ENCODE measurements at places on chromosomes 1 and 21.

DNA sequence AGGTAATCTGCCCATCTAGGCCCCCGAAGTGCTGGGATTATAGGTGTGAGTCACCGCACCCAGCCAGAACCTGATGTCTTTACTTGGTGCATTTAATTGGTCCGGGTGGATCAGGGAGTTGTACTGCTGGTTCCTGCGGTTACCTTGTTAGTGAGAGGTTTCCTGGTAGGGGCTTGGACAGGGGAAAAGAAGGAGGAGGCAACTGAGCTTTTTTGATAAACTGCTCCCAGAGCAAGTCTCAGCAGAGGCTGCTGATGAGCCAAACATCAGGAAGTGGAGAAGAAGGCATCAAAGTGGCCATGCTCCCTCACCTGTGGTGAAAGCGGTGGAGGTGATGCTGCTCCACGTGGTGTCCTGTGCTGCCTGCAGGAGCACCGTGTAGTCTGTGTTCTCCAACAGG is 161.5 kb upstream of the KIAA0040 start:
- DNase-seq: no peak

- no peak for DNase-seq
These were observed 92.9 kb upstream of the IVNS1ABP start for GRCh38 chr1:185409763-185410528.

- no peak for DNase-seq
These were observed 25.6 kb downstream of the SLX9 start for GRCh38 chr21:44965251-44966022.

DNA sequence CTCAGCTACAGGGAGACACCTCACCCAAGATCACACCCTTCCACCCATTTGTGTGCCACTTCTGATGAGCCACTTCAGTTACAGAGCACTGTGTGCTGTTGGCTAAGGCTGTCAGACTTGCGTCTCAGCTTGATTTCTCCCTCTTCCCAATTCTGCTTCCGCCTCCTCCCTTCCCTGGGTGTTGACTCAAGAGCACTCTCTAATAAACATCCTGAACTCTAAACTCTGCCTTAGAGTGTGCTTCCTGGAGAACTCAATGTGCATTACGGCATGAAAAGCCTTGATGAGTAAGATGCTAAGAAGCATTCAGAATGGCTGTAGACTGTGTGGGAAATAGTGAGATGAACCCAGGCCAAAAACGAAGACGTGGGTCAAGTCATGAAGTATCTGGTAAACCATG is 54.9 kb upstream of the S1PR1 start:
- no peak for DNase-seq

GRCh38 chr1:246107516-246108277 is 399.4 kb downstream of the SMYD3 start:
- DNase-seq: no peak

GRCh38 chr1:204511366-204511765 is 4.8 kb upstream of the MDM4 start:
- no peak for DNase-seq

GRCh38 chr21:35268817-35269216 is 219.7 kb upstream of the RUNX1 start:
- DNase-seq: no peak

DNA sequence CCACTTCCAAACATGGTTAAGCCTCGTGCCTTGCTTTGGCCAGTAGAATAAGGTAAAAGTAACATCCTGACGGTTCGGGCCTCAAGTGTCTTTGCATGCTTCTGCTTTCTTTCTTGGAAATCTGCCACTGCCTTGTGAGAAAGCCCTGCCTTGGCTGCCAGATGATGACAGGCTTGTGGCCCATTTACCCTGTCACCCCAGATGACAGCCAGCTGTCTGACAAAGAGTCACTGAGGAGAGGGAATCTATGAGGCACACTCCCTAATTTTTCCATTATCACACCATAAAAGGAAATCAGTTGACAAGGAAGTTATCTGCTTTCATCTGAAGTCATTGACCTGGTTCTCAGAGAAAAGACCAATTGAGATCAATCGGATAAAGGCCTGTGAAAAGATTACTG is 199.8 kb downstream of the USH2A start:
- no peak for DNase-seq

DNA sequence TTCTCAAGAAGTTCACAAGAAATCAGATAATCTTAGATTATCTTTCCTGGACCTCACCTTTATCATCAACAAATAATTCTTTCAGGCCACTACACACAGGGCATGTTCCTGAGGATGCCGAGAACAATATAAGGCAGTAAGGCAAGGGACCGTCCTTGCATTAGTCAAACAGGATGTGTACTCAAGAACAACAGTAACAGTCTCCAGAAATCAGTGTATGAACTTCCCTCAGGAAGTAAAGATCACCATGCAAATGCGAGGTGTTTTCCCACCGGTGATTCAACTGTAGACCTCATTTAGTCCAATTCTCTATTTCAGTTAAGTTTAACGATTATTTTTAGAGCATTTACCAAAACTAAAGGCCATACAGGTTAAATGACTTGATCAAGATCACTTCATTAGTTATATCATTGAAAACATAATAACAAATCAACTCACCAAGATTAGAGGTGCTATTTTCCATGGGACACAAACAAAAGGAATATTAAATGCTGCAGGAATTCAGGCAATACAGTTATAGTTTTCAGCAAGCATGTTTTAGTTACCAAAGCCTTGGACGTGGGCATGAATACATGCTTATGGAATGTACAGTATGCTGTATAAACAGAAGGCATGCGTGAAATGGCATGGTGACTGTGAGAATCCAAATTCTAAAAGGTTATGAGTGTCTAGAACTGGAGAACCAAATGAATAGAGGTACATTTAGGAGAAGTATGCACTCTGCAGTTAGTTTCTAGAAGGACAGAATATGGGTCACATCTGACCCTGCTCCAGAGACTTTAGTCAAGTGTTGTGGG is 145.2 kb downstream of the TNR start:
- no peak for DNase-seq

GRCh38 chr1:91876781-91877573 is 9.0 kb downstream of the TGFBR3 start:
- DNase-seq: no peak

GRCh38 chr1:183898001-183898396 is 93.1 kb downstream of the RGL1 start:
- DNase-seq: no peak

- DNase-seq: no peak
These were observed 45.4 kb upstream of the ATP1B1 start for GRCh38 chr1:169060919-169061639.

GRCh38 chr1:93958726-93959100 is 49.5 kb upstream of the GCLM start:
- DNase-seq: no peak

DNA sequence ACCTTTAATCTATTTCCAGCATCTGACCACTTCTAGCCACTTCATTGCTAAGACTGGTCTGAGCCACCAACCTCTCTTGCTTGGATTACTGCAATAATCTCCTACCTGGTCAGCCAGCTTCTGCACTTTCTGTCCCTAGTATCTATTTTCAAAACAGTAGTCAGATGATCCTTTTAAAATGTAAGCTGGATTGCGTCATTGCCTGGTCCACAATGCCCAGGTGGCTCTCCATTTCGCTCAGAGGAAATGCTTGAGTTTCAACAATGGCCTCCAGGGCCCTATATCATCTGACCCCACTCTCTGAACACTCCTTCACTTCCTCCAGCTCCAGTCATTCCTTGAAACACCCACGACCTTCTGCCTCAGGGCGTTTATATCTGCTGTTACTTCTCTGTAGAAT is 2.3 kb downstream of the FYB2 start:
- DNase-seq: no peak

DNA sequence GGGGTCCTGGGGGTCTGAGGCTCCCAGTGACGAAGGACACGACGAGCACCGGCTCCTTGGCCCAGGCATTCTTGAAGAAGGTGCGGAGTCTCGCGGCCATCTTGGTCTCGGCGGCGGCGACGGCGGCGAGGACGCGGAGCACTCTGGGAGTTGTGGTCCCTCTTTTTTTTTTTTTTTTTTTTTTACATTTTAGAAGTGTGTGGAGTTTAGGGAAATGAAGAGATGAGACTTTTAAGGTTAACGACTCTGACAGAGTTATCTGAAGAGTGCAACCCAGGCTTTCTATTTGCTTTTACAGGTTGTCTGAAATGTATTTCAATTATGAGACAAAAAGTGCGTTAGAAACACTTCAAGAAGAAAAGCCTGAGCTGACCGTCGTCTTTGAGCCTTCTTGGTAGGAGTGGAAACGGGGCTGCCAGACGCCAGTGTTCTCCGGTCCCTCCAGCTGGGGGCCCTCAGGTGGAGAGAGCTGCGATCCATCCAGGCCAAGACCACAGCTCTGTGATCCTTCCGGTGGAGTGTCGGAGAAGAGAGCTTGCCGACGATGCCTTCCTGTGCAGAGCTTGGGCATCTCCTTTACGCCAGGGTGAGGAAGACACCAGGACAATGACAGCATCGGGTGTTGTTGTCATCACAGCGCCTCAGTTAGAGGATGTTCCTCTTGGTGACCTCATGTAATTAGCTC is 9.7 kb downstream of the OR2B11 start:
- no peak for DNase-seq

All from activated CD8-positive, alpha-beta memory T cell treated with anti-CD3 and anti-CD28 coated beads for 4 hours (primary cell).